ENCODE measurements at places on chromosomes 5 and 9. TPM values are rescaled to one million over a fixed set of nuclear protein-coding genes. Genes with fewer than 3 reads are reported as not detected.
A peak's percentile ranks its signal among the peaks of the same experiment; 100 is the strongest.

DNA sequence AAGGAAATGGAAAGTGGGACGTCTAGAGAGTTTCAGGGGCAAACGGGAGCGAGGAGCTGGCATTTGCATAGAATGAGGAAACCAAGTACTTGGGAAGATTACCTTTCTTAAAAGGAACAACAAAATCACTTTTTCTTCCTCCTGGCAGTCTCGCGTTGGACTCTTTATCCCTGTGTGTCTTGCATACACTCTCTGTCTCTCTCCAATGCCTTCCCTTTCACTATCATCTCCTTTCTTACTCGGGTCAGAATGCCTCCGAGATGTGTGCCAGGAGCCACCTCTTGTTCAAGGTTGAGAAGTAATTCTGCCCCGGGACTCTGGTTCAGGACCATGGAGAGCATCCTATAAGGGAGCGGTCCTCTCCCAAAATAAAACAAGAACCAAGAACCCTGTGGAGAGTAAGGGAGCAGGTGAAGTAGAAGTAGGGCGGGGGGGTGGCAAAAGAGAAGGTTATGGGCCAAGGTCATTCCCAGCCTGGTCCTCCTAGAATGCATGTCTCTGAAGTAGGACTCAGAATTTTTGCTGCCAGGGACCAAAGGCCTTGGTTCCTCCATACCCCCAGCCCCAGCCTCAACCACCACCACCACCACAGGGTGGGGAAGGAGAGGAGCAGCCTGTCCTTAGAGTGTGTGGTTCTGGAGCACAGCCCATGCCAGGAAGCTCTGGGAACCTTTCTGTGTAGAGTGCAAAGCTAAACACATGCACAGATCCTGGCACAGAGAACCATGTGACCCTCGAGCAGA is 72.1 kb upstream of the ARAP3 start:
- peak; percentile 93 for DNase-seq

DNA sequence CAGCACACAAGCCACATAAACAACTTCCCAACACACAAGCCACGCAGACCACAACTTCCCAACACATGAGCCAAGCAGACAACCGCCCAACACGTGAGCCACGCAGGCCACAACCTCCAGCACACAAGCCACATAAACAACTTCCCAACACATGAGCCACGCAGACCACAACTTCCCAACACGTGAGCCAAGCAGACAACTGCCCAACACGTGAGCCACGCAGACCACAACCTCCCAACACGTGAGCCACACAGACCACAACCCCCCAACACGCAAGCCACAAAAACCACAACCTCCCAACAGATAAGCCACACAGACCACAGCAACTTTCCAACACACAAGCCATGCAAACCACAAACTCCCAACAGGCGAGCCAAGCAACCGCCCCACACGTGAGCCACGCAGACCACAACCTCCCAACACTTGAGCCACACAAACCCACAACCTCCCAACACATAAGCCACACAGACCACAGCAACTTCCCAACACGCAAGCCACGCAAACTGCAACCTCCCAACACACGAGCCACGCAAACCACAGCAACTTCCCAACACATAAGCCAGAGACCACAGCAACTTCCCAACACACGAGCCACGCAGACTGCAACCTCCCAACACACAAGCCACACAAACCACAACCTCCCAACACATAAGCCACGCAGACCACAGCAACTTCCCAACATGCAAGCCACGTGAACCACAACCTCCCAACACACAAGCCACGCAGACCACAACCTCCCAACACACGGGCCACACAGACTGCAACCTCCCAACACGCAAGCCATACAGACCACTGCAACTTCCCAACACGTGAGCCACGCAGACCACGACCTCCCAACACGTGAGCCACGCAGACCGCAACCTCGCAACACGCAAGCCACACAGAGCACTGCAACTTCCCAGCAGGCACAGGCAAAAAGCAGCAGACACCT is 10.1 kb downstream of the BRD9 start:
- no peak for DNase-seq

DNA sequence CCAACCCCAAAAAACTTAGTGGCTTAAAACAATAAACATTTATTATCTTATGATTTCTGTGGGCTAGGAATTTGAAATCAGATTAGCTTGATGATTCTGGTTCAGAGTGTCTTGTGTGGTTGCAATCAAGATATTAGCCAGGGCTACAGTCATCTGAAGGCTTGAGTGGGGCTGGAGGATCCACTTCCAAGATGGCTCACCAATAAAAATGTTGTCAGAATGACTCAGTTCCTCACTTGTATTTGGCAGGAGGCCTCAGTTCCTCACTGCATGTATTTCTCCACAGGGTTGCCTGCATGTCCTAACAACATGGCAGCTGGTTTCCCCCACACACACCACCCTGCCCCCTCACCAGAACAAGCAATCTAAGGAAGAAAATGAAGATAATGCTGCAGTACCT is 98.2 kb upstream of the NIPBL start:
- DNase-seq: no peak

GRCh38 chr5:78669331-78669730 is 20.8 kb upstream of the LHFPL2 start:
- DNase-seq: no peak

DNA sequence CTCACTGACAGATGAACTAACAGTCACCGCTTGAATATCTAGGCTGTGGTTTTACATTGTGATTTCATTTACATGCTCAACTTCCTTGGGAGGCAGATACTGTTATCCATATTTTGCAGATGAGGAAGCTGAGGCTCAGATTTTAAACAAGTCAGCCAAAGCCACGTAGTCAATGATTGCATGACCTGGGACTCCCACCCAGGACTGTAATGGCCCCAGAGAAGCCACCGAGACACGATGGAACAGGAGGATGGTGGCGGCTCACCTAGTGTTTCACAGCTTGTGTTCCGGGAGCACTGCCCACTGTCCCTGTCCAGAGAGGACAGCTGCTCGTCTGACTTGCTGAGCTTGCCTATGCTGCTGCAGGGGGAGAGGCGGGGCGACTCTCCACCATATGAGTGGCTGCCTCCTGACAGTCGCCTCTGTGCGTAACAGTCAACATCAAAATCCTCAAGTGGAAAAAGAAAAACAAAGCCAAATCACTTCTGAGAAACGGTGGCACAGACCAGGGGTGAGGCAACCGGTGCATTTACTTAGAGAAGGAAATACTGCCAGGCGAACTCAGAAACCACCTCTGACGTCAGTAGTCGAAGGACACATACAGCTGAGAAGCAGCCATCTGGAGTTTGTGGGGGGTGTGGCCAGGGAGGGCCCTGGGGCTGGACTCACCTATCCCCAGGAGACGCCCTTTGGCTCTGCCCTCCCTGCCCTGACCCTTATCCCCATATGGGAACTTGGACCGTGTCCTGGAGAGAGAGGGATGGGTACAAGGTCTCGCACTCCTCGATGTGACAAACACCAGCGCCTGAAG is 82.5 kb downstream of the PRRT1B start:
- DNase-seq: no peak

GRCh38 chr9:129551393-129551973 is 69.4 kb downstream of the C9orf50 start:
- no peak for DNase-seq

DNA sequence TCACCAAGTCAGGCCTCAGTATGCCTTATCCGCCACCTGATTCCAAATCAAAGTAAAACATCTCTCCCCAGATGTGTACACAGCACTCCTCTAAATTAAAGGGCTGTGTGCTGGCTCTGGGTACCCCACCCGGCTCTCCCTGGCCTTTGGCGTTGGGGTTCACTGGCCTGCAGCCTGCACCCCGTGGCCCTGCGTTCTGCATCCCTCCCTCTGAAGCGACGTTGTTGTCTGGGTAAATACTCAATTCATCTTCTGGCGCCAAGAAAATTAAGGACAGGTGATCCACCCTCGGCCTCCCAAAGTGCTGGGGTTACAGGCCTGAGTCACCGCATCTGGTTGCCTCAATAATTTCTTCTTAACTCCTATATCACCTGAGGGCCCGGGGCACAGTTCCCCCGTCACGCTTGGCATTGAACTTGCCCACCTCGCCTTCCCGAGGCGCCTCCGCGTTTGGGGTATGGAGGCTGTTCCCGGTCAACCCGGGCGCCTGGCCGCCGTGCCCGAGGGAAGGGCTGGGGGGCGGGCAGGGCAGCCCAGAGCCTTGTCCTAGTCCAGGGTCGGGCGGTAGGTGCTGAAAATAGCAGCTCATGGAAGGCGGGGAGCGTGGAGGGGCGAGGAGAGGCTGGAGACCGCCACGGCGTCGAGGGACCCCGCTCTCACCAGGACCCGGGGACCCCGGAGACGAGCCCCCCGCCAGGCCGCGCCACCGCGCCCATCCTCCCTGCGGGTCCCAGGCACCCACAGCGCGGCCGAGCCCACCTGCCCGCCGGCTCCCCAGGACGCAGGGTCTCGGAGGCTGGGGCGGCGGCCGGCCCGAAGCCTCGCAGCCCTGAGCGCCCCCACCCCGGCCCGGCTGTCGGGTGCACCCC is 531 bp downstream of the ABO start:
- DNase-seq: peak; percentile 46

The FOXD4 gene
- 0.31 TPM for total RNA-seq
